ENCODE measurements at places on chromosomes 2 and 18. TPM values are rescaled to one million over a fixed set of nuclear protein-coding genes. Genes with fewer than 3 reads are reported as not detected.

SERPINB13 gene
- total RNA-seq: not detected

SH3BP4 gene
- 24.0 TPM for total RNA-seq

CHRNG gene
- total RNA-seq: not detected

PPP4R1 gene
- 89.3 TPM for total RNA-seq

POTEI gene
- not detected for total RNA-seq

DNA sequence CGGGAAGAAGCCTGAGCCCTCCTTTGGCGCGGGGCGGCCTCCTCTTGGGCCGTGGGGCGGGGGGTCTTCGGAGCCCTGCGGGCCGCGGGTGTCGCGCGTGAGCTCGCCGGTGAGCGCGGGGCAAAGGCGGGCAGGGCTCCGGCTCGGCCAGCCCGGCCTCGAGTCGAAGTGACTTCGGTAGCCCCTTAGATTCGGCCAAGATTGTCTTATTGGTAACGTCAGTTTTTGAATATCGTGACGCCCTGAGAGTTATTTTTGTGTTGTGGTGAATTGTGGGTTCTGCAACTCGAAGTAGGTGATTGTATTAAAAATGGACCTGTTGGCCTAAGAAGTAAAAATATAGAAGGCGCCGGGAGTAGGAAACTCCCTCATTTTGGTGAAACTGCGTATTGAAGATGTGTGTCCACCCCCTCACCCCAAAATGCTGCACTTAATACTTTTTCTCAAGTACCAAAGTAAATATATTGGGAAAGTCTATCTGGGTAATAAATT is 669 bp downstream of the MARCHF7 start:
- no peak for DNase-seq

- DNase-seq: no peak
These were observed 44.0 kb downstream of the KLF7 start for GRCh38 chr2:207121784-207122183.

DNA sequence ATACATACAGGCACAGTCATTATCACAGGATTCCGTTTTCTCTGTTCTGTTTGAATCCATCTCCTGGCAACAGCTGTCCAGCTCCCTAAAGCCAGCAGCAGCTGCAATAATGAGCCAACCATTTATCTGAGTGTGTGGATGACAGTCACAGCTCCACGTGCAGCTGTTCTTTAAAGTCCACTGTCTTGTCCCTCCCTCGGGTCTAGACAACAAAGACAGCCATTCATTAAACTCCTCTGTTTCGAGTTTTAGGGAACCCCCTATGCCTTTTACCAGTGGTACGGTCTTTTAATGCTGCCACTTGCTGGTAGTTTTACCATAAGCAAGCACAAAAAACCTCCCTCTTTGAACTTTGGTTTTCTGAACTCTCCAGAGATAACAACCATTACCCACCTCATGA is 16.0 kb upstream of the MSGN1 start:
- DNase-seq: no peak

DNA sequence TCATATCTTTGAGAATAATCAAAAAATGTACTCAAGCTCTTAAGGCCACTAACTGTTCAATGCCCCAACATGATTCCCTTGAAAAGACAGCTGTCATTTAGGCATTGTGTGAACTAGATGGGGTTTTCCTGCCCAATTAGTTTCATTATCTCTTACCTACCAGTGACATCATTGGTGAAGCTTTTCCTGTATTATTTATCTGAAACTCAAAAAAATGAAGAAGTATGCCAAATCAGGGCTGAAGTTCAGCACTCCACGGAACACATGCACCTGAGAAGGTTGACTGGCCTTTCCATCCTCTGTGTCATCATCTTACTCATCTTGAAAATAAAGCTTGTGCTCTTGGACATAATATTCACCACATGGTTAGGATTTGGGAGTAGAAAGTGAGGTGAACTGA is 126.4 kb downstream of the TXNL1 start:
- no peak for DNase-seq

GRCh38 chr18:69383186-69383585 is 17.5 kb upstream of the DOK6 start:
- no peak for DNase-seq

DNA sequence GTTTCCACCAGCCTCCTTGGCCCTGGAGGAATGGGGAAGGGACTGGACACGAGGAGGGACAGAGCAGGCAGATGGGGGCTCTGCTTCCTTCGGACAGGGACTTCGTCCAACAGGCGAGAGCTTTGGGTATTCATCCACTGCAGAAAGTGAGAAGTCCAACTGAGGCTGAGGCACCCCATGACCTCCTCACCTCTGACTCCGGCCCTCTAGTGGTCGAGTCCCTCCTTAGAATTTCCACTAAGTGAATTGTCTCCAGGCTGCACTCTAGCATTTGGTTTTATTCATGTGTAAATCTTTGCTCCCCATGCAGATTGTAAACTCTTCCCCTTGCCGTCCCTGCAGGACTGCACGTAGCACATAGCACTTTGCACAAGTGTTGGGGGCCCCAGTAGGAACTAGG is 75.6 kb downstream of the TMEM247 start:
- DNase-seq: no peak

- DNase-seq: no peak
These were observed 267.2 kb downstream of the FBXO15 start for GRCh38 chr18:73880387-73880786.

GRCh38 chr2:196993617-196994016 is 67.1 kb upstream of the PGAP1 start:
- no peak for DNase-seq

DNA sequence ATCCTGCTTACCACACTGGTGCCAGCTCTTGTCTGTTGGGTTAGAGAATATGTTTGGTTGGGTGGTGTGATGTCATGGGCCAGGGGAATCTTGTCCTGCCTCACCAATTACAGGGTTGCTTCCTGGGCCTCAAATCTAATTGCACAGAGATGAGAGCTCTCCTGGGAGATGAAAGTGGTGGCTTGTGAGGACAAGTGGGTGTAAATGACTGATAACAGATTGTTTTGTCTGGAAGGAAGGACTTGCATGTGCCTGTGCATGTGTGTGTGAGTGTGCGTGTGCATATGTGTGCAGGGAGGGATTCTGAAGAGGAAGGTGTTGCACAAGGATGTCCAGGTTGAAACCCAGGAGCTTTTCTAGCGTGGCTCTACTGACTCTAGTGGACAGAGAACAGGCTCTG is 271.9 kb downstream of the LOXHD1 start:
- no peak for DNase-seq

All from thoracic aorta (tissue), 2 donors.